NCI-H1092 (cell line): ENCODE measurements at places on chromosomes 6 and 20.

DNA sequence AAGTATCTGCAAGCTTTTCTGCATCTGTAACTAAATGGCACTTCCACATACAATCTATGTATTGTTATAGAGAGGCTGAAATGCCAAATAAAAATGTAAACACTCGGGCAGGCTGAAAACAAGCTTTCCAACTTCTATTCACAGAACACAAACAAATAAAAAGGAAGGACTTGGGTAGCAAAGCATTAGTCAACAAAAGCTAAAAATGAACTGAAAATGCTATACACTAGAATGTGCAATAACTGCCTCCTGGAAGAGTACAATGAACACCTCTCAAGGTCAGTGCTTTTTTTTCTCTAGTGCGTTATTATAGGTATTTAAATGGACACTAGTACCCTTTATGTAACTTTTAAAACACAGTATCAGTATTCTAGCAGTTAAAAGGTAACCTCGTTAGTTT is 31.4 kb downstream of the STK38 start:
- no peak for DNase-seq

GRCh38 chr20:44054849-44055248 is 132.1 kb downstream of the JPH2 start:
- DNase-seq, result no peak

GRCh38 chr6:27669624-27670301 is 196.9 kb upstream of the ZNF184 start:
- no peak for DNase-seq

GRCh38 chr20:32449890-32450401 is 91.8 kb downstream of the ASXL1 start:
- DNase-seq, result no peak

DNA sequence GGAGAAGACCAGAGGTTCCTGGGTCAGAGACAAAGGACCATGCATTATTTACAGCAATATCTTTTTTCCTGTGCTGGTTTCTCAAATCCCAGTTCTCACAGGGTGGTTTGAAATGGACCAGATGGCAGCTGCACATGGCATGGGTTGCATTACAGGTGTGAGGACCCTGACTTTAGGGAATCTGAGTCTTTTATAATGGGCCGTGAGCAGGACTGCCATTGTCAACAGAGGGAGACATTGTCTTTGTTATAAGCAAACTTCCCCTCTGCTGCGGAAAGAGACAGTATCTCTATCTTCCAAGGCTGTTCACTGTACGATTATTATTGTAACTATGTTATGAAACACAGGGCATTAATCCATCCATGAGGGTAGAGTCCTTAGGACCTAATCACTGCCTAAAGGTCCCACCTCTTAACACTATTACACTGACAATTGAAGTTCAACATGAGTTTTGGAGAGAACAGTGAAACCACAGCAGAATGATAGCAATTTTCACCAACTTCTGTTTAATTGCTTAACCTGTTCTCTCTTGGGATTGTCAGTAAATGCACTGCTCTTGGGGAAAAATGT is 156.1 kb upstream of the AGPAT4 start:
- no peak for DNase-seq
